ENCODE measurements at places on chromosomes 5 and 9. TPM values are rescaled to one million over a fixed set of nuclear protein-coding genes. Genes with fewer than 3 reads are reported as not detected.

- no peak for DNase-seq
These were observed 17.9 kb downstream of the ANXA6 start for GRCh38 chr5:151139646-151140045.

Gene BTNL3
- total RNA-seq = not detected

DNA sequence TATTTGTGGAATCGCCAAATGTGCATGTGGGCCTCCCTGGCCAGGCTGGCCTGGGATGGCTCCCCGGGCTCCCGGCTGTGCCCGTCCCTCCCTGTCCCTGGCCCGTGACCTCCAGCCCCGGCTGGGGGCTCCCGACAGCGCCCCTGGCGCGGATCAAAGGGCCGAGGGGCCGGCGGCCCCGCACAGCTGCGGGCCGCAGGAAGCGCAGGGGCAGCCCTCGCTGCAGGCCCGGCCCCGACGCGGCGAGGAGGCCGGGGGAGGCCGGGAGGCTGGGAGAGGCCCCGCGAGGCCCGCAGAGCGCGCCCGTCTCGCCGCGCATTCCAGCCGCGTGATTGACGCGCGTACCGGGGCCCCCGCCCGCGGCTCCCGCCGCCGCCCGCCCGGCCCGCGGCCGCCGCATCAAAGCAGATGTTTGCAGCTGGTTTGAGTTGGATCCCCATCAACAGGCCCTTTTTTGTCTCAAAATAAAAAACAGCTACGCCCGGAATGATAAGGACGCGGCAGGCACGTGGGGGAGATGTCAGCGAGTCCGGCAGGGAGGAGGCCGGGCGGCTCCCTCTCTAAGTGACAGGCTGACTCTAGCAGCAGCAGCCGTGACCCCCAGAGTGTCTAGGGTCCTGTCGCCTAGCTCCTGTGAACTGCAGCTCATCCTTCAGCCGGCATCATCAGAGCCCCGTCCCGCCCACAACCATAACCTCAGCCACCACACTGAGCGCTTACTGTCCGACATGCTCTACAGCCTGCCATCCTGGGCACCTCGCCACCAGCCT lies 69.4 kb downstream of the LMX1B start:
- DNase-seq = no peak

Gene SLC1A3
- 24.2 TPM for total RNA-seq

Gene FLT4
- not detected for total RNA-seq

Gene ZNF354C
- 6.8 TPM for total RNA-seq

DNA sequence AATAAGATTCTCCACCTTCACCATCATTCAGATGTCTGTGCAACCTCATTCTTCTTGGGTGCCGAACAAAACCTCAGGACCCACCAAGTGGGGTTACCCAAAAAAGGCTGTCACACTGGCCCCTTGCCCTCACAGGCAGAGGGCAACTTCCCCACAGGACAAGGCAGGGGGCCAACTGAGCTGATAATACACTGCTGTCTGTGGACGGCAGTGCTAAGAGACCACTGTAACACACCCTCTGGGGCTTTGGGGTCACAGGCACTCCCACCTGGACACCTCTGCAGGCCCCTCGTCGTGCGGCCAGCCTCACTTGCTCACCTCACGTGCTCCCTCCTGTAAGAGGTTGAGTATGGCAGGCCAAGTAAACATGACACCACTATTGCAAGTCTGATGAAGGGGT lies 515.8 kb upstream of the COX7C start:
- DNase-seq = no peak

- DNase-seq = no peak
These were observed 140.4 kb upstream of the EGFLAM start for GRCh38 chr5:38117784-38118479.

- DNase-seq = peak; percentile 35
These were observed 2225.3 kb upstream of the C9orf72 start for GRCh38 chr9:29798599-29798998.

DNA sequence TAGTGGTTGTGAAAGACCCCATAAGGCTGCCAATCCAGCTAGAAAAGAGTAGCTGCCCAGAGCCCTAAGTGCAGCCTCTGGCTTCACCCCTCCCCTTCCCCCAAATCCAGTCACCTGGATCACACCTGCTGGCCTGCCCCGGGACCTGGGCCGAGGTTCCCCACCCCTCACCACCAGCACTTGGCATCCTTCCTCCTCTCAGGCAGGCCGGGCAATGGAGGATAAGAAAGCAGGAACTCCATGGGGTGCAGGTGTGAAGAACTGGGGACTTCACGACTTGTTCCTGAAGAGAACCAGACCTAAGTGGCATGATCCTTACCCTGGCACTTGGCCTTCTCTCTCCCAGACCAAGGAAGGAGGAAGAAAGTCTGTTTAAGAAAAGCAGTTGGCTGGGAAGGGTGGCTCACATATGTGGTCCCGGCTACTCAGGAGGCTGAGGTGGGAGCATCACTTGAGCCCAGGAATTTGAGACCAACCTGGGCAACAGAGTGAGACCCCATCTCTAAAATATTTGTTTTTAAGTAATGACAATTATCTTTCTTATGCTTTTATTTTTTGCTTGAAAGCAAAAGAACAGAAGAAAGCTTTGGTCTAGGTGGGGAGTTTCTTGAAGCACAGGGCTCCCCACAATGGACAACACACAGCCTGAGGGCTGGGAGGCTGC lies 131.1 kb downstream of the PAX5 start:
- no peak for DNase-seq

- DNase-seq = peak; percentile 70
These were observed 2.0 kb upstream of the MAT2B start for GRCh38 chr5:163503106-163504078.

- DNase-seq = no peak
These were observed 177.3 kb downstream of the RAB3C start for GRCh38 chr5:58760222-58760621.

- DNase-seq = no peak
These were observed 6.2 kb upstream of the INPP5E start for GRCh38 chr9:136445799-136446198.

DNA sequence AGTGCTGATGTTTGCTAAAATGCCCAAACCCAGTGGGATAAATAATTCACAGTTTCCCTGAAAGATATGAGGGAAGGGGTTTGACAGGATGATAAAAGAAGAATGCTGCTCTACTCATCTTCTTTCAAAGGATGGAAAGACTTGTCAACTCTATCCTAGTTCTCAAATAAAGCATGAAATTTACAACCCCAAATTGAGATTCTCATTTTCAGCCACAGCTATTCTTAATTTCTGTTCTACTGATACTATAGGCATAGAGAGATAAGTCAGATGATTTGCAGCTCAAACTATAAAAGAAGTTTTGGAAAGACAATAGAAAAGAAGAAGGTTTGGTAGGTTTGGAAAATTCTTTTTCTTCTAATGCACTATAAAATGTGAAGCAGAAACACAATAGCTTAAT lies 542.6 kb downstream of the CSNK1G3 start:
- no peak for DNase-seq

Gene CATSPER3
- not detected for total RNA-seq

Gene ARAP3
- total RNA-seq = 6.0 TPM

Data from mammary epithelial cell (primary cell).